T1000 (cell line): ENCODE measurements at places on chromosomes 13 and 19.

DNA sequence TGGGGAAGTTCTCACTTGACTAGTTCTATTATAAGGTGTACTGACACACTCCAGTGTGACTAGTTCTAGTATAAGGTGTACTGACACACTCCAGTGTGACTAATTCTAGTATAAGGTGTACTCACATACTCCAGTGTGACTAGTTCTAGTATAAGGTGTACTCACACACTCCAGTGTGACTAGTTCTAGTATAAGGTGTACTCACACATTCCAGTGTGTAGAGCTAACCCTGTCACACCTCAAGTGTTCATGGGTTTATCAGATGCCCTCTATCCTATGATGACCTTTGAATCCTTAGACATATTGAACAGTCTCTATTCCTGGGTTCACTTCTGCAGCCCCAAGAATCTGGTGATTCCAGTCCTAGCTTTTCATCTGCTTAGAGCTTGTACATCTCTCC is 54.6 kb upstream of the MYO16 start:
- no peak for DNase-seq

DNA sequence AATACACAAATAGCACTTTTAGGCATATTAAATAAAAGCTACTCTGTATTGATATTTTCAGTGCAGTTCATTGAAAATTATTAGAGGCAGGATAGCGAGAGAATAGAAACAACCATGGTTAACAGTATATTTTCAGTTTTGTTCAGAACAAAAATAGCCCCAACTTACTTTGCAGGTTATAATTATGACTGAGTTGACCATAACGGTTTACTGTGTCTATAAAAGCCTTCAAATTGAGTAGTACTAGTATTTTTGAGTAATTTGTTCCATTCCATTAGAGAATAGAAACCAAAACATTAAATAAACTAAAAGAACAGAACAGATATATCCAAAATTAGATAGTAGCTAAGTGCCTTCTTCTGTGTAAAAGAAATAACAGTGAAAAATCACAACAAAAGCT is 1108.4 kb upstream of the PCDH20 start:
- DNase-seq = no peak

DNA sequence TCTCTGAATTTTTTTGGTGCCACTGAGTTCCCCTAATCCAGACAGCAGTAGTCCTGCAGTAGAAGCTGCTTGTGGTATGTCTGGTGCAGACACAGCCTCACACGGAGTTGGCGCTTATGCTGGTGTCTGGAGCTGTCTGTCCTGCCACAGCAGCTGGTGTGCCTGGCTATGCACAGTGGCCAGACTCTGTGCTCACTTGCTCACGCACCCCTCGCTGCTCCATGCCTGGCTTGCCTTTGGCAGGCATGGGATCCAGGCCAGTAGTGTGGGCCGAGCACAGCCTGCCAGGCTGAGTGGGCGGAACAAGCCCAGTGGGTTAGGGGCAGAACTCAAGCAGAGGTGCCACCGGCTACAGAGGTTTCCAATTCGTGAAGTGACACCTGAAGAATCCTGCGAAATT is 845.9 kb upstream of the PCDH9 start:
- DNase-seq = no peak

- DNase-seq = no peak
Measured at GRCh38 chr19:10006335-10006708, 4.0 kb downstream of the COL5A3 start.

GRCh38 chr19:40612831-40613689 is 11.9 kb downstream of the LTBP4 start:
- DNase-seq = peak; percentile 65

- no peak for DNase-seq
Measured at GRCh38 chr13:106089261-106089980, 446.0 kb downstream of the EFNB2 start.

DNA sequence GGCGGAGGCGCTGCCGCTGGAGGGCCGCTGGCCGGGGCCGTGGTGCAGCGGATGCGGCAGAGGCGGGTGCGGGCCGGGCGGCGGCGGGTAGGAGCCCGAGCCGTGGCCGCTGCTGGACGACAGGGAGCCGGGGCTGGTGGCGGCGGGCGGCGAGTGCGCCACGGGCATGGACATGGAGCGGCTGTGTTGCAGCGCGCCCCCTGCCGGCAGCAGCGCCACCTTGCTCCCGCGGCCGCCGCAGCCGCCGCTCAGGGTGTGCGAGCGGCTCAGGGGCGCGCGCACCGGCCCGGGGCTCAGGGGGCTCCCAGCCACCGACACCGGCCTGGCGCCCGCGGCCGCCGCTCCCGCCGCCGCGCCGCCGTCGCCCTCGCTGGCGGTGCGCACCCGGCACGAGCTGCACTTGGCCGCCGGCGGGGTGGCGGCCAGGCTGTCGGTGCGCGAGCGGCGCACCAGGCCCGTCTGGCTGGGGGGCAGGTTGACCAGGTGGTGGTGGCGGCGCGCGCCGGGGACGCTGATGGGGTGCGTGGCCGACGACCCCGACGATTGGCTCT is 1.7 kb downstream of the IRS2 start:
- peak; percentile 93 for DNase-seq

GRCh38 chr19:4555657-4556561 is 3.6 kb downstream of the SEMA6B start:
- DNase-seq = no peak

GRCh38 chr19:18436671-18437490 is 1.1 kb downstream of the ISYNA1 start:
- DNase-seq = peak; percentile 81

DNA sequence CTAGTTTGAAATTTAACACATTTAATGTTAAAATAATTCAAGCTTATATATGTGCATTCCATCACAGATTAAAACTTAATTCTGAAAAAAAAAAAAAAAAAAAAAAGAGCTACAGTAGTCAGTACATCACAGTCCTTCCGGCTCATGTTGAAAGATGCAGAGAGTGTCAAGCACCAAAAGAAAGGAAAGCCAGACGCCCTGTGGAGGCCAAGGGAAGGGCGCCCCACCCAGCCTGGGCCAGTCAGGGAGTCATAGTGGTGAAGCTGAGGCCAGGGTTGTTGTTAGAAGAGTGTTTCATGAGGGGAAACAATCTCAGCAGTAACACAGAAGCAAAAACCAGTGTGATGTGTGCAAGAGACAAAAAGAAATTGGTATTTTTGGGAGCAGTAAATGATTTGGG is 375.3 kb downstream of the MTUS2 start:
- DNase-seq = no peak

- no peak for DNase-seq
Measured at GRCh38 chr19:29191005-29191404, 21.9 kb downstream of the UQCRFS1 start.

DNA sequence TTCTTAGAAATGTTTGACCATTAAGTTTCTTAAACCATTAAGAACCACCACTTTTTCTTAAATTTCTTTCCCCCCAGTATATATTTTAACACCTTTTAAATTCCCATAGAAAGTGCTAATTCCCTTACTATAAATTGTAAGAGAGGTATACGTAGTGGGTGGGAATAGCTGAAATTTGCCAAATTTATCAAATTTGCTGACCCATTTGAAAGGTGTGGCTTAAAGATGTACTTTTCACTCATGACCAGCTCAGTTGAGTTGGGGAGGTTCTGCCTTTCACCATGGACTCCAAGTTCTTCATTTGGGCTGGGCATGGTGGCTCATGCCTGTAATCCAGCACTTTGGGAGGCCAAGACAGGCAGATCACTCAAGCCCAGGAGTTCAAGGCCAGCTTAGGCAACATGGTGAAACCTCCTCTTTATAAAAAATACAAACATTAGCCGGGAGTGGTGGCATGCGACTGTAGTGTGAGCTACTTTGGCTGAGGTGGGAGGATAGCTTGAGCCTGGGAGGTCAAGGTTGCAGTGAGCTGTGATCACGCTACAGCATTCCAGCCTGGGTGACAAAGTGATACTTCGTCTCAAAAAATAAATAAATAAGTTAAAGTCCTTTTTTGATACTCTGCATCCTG is 133.2 kb downstream of the MRPL57 start:
- DNase-seq = no peak

GRCh38 chr19:988081-988480 is 3.9 kb downstream of the WDR18 start:
- DNase-seq = no peak

DNA sequence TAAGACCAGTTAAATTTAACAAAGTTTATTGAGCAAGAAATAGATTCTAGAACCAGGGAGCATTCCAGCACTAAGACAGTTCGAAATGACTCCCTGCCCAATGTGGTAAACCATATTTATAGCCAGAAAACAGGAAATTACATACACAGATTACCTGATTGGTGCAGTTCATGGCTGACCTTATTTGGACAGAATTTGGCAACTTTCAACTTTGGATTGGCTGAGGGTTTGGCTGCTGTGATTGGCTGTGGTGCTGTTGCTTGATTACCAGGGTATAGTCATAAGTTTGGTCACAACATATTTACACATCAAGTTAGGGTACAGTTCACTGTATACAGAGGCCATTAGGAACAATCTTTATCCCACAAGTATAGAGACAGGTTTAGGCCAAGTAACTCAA is 984.8 kb upstream of the MIR17HG start:
- DNase-seq = no peak

GRCh38 chr13:45196622-45197021 is 4.2 kb downstream of the KCTD4 start:
- DNase-seq = no peak

DNA sequence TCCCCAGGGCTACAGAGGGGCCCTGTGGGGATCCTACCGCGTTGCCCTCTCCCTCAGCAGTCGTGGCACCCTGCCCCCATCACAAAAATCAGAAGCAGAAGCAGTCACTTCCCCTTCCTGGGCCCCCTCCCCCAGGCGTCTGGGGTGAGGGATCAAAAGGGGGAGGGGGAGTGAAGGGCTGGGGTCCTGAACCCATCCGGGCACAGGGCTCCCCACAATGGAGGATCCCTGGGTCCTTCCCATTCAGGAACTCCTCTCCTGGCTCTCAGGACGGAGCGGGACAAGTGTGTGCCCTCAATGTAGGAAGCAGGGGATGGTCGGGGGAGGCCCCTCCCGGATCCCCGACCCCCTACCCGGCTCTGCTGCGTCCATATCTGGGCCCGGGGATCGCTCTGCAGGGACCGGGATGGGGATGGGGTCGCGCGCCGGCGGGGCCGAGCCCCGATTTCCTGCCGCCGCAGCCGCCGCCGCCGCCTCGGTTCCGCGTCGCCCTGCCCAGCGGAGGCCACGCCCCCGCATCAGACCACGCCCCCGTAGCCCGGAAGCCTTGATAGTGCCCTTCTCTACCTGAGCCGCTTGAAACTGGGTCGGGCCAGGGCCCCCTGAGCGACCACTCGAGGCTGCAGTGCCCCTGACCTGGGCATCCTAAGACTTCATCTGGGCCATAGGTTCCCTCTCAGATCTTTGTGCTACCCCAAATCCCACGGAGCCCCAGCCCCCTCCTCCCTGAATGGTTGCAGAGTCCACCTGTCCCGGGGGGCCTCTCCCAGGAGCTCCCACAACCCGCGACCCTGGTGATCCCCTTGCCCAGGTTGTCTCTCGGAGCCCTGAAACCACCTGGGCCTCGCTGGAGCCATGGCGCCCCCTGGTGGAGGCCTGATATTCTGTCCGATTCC is at the start of gene GMIP:
TSS of gene GMIP (minus strand) at position 500 of the 896 bp plus-strand sequence. CDS start at position 372, 128 bp downstream.
- DNase-seq = peak; percentile 26

DNA sequence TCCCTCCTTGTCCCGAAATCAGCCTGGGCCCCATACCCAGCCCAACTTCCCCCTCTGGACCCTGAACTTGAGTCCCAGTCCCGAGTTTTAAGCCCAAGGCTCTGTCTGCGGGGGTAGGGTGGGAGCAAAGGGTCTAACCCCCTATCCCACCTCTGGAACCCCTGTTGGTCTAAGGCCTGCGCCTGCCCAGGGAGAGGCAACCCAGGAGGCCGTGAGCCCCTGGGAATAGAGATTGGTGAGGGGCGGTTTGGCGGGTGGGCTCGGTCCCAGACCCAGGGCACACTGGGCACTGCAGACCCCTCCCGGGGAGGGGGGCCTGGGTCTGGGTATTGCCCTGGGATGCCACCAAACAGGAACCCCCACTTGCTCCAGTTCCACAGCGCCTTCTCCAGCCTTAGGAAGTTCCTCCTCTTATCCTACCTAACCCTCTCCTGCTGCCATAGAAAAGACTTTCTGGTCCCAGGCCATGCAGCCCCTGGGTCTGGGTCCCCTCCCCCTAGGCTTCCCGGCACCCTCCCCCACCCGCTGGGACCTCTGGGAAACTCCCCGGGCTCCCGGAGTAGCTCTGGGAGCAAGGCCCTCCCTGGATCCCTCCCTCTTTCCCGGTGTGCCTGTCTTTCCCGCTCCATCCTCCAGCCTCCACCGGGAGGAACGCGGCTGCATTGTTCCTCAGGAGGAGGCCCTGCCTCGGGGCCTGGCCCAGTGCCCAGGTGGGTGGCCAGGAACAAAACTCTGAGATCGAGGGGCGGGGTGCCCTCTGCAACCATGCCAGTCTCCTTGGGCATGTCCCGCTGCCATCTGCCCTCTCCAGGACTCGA is 33.6 kb upstream of the NANOS3 start:
- peak; percentile 29 for DNase-seq

DNA sequence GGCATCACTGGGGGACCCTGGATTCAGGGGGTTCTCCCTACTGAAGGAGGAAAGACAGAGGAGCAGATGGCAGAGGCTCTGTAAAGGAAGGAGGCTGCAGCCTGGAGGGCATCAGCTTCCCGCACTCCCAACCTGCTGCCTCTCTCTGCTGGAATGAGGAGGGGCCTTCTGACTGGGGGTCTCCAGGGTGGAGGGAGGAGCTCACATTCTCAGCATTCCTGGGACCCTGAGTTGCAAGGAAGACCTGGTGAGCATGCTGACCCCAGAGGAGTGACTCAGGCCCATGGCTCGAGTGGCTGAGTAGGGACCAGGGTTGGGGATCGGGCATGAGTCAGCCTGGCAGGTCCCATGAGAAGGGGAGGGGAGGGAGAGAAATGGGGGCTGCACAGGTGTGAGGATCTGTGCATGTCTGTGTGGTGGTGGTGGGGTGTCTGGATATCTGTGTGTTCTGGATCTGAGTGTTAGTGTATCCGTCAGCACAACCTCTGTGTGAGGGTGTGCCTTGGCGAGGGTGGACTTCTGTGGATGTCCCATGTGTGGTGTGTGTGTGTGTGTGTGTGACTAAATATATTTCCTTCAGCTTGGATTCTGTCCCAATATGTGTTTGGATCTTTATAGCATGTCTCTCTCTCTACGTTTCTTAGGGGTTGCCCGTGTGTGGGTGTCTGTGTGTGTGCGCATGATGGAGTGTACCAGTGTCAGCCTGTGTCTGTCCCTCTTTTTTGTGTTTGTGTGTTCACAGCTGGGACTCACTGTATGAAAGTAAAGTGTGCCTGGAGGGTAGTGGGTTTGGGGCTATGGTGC is 4.6 kb downstream of the AXL start:
- DNase-seq = peak; percentile 80

- DNase-seq = no peak
Measured at GRCh38 chr19:30017172-30017571, 75.1 kb downstream of the URI1 start.

- no peak for DNase-seq
Measured at GRCh38 chr13:75186379-75186778, 295.6 kb downstream of the TBC1D4 start.

DNA sequence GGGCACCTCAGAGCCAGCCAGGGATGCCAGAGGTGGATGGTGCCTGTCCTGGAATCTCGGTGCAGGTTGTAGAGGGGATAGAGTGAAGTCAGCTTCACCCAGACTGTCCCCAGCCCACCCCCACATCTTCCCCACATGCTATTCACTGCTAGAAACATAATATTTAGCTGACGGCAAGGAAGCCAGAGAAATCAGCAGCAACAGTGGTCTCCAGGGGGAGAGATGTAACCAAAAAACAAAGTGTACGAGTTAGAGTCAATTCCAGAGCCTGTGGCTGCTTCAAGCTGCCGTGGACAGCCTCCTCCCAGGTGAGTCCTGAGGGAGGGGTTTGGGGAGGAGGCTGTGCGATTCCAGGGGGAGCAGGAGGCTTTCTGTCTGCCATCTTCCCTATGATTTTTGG is 97.6 kb downstream of the ZNF536 start:
- DNase-seq = no peak
